ENCODE measurements at places on chromosomes 6 and 20. TPM values are rescaled to one million over a fixed set of nuclear protein-coding genes. Genes with fewer than 3 reads are reported as not detected.

The GPLD1 gene
- total RNA-seq: 1.0 TPM

The WRNIP1 gene
- total RNA-seq: 39.8 TPM

The RAET1L gene
- not detected for total RNA-seq

The HLA-DQA1 gene
- 5.5 TPM for total RNA-seq

The BYSL gene
- 9.0 TPM for total RNA-seq

The PRL gene
- total RNA-seq: not detected

The NKAIN4 gene
- not detected for total RNA-seq

- DNase-seq: no peak
These were observed 60.7 kb downstream of the TNFAIP3 start for GRCh38 chr6:137927777-137928218.

- DNase-seq: no peak
These were observed 117.8 kb downstream of the ZDHHC14 start for GRCh38 chr6:157498817-157499216.

- no peak for DNase-seq
These were observed 4.6 kb downstream of the UNC93A start for GRCh38 chr6:167295495-167296292.

DNA sequence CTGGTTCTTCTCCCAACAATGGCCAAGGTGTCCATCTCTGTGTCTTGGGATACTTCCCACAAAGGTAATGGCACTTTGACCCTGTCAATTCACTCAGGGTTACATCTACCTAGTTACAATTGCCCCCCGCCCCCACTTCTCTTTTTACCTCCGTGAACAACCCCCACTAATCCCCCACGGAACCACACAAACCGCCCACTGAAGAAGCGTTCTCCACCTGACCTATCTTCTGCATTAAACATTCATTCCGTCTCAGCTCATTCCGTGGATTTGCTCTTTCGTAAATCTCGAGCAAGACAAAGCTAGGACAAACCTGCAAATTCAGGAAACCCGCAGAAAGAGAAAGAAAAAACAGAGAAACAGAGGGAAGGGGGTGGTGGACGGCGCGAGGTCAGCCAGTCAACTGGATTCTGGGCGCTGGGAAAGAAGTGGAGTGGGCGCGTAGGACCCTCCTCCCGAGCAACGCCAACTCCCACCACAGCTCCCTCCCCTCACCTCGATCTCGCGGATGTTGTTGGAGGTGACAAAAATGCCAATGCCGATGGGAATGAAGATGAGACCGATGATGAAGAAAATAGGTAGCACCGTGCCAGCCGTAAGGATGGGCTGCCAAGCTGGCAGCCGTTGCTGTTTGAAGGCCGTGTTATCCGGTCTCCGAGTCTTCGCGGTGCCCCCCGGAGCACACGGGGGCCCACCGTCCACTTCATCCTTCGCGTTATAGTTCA lies 523 bp downstream of the TMEM30A start:
- DNase-seq: no peak

DNA sequence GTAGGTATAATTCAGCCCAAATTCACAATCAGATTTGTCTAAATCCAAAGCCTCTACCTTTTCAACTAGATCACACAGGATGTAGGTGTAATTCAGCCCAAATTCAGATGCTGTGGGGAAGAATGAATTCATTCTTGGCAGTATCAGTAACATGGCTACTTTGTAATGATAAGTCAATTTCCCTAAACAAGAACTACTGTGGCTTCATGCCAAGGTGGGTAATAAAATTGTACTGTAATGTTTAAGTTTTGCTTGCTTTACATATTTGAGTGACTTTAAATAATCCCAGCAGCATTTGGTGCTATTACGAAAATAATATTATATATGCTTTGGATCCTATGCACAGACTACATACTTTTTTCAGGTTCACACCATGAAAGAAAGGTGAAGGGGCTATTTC lies 239.1 kb downstream of the HDGFL1 start:
- no peak for DNase-seq

DNA sequence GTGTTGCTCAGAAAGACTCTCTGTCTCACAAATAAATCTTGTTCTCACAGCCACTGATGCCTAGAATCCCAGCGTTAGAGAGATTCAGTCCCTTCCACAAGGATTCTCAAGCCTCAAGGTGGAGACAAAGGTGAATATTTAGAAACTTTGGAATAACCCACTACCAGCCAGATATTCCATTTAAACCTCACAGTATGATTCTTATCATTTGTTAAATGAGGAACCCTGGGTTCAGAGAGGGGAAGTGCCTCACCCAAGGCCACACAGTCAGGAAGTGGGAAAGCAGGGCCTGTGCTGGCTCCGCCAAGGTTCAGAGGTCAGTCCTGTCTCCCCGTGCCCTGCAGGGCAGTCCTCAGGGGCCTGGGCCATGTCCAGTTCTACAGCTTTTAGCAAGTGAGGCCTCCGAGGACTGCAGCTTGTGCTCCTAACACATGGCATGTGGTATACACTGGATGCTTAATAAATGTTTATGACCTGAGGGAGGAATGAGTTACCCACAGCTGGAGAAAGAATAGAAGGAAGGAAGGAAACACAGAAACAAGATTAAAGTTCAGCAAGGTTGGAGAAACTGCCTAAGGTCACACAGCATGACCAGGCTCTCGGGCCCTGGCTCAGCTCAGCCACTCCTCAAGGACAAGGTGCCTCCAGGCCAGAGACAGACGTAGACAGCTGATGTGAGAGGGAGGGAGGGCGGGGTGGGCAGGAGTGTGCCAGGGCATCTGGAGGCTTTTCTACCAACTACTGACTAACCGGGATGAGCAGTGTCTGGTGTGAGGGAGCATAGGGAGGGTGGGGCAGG lies 3.9 kb upstream of the TGM2 start:
- peak; percentile 63 for DNase-seq

GRCh38 chr6:156865019-156865629 lies 87.9 kb downstream of the ARID1B start:
- no peak for DNase-seq

DNA sequence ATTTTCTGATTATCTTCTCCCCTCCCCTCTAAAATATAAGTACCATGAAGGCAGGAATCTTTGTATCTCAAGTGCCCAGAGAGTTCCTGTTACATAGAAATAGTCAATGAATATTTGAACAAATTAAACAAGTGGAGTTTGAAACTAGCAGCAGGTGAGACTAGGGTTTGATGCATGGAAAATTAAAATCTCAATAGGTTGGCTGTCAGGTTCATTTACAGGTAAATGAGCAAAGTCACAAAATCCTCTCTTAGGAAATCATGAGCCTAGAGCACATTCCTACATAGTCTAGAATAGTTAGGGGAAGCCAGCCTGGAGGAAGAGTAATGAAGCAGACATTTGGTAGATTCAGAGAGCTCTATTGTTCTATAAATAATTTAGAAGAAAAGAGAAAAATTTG lies 140.4 kb downstream of the HS3ST5 start:
- no peak for DNase-seq

DNA sequence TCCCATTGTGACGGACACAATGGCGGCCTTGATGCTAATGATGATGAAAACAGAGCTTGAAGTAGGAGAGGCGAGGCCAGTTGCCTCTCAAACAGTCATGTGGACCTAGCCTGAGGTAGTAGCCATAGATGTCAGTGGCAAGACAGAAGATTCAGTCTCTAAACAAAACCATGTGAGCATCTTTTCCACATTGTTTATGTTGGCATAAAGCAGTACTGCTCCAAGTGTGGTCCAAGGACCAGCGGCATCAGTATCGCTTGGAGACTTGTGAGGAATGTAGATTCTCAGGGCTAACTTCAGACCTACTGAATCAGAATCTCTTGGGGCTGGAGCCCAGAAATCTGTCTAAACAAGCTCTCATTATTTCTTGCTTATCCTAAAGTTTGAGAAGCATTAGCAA lies 312.8 kb upstream of the JAG1 start:
- DNase-seq: no peak

GRCh38 chr6:6542357-6542756 lies 46.2 kb upstream of the LY86 start:
- no peak for DNase-seq

DNA sequence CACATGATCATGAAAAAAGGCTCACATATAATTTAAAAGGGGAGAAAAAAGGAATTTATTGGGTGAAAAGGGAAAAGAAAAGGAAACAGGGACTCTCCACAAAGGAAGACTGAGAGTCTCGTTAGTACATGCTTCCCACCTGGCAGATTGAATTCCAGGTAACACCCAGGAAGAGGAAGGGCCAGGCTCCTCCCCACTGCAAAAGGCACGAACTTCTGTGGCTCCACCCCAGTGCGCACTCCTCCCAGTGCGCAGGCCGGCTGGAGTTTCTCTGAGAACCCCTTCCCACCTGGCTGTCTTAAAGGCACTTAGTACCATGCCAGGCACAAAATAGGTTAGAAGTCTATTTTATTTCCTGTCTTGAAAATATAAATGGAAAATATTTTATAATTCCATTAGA lies 129.8 kb downstream of the COL12A1 start:
- DNase-seq: no peak

- DNase-seq: no peak
These were observed 141.5 kb downstream of the MYB start for GRCh38 chr6:135322427-135323201.

DNA sequence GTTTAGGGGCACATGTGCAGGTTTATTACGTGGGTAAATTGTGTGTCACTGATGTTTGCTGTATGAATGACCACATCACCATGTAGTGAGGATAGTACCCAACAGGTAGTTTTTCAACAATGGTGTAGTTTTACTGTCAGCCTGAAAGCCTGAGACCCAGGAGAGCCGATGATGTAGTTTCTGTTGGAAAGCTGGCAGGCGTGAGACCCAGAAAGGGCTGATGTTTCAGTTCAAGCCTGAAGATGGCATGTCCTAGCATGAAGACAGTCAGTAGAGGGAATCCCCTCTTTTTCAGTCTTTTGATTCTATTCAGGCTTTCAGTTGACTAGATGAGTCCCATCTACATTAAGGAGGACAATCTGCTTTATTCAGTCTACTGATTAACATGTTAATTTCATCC lies 96.7 kb downstream of the KLHL32 start:
- DNase-seq: no peak

- DNase-seq: no peak
These were observed 1.6 kb upstream of the PRL start for GRCh38 chr6:22298475-22298890.

DNA sequence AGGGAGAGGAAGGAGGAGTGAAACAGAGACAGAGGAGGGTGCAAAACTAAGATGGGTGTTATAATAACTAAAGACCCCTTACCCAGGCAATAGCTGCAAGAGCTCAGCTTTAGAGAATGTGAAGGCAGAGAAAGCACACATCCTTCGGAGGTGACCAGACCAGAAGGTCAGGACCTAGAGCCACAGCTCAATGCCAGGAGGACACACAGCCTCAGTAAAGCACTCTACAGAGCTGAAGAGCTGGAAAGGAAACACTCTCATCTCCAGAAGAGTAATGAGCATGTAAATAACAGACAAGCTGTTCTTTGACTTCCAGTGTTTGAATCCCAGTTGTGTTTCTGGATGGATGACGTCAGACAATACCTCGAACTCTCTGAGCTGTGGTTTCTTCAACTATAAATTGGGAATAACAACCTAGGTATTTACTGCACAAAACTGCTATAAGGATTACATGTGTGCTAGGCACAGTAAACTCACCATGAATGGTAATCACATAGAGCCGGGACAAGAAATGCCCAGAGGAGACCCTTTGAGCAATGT lies 63.2 kb downstream of the MAP3K5 start:
- no peak for DNase-seq

- DNase-seq: no peak
These were observed 109.4 kb upstream of the HCRTR2 start for GRCh38 chr6:55064711-55065420.

- no peak for DNase-seq
These were observed 4.4 kb downstream of the PGK2 start for GRCh38 chr6:49782725-49783124.

- DNase-seq: no peak
These were observed 85.3 kb upstream of the SCP2D1 start for GRCh38 chr20:18728165-18728869.

DNA sequence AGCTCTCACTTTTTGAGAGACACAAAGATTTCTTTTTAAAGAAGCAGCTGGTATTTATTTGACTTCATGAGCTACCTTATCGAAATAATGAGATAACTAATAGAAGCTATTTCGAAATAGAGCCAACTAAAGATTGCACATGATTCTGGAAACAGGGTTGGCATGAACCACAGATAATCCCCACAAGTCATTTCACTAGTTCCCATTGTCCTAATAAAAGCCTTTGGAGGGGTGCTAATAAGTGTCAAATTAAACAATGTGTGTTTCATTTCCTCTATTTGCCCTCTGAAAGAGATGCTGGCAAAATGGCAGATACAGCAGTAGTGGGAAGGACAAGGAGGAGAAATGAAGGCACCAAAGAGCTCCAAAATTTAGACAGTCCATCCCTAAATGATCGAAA lies 78.6 kb upstream of the RIPOR2 start:
- DNase-seq: no peak

DNA sequence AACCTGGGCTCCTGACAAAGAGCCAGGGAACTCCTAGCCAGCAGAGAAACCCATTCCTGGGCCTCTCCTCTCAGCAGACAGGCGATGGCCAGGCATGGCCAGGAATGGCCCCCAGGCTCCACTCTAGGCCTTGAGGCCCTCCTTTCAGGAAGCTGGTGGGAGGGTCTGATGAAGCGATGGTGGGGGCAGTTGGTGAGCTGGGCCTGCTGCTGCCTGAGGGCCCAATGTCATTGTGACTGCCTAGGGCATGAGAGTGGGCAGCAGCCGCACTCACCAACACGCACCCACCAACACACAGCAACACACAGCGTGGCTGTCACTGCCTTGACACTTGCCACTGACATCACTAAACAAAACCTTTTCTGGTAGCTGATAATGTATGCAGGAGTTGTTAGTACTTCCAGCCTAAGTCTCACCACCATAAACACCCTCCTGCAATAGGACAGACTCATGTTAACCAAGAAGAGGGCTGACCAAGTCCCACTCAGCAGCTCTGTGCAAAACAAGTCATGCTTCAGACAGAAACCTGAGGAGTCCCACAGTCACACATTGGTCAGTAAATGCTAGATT lies 69.3 kb downstream of the ABHD12 start:
- DNase-seq: no peak

GRCh38 chr6:37903351-37904340 lies 84.1 kb downstream of the ZFAND3 start:
- DNase-seq: no peak

GRCh38 chr6:19865178-19865577 lies 28.0 kb downstream of the ID4 start:
- DNase-seq: no peak

- no peak for DNase-seq
These were observed 1152.0 kb downstream of the HACE1 start for GRCh38 chr6:103707596-103708325.

- DNase-seq: no peak
These were observed 90.2 kb downstream of the ANKS1A start for GRCh38 chr6:34979218-34979617.
